ENCODE measurements at places on chromosomes 2 and 18.

DNA sequence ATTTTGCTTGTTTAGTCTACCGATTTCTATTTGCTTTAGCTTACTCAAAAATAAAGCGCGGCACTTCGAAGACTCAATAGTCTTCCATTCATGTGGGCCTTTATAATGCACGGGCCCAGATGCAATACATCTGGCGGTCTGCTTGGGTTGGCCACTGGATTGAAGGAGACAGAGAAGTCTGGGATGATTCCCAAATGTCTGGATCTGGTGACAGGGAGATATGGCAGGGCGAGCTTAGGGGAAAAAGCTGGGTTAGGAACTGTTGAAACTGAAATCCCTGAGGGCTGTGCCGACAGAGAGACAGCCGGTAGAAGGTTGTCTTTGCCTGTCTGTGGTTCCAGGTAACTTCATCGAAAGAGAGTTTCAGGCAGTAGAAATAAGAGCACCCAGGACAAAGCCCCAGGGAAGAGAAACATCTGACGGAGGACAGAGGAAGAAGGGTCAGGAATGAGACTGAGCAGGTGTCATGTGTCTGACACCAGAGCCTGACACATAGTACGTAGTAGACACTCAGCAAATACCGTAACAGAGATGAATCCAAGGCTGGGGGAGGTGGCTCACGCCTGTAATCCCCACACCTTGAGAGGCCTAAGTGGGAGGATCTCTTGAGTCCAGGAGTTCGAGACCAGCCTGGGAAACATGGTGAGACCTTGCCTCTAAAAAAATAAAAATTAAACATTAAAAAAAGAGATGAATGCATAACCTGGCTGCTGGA is 13.6 kb downstream of the CLUL1 start:
- no peak for DNase-seq

DNA sequence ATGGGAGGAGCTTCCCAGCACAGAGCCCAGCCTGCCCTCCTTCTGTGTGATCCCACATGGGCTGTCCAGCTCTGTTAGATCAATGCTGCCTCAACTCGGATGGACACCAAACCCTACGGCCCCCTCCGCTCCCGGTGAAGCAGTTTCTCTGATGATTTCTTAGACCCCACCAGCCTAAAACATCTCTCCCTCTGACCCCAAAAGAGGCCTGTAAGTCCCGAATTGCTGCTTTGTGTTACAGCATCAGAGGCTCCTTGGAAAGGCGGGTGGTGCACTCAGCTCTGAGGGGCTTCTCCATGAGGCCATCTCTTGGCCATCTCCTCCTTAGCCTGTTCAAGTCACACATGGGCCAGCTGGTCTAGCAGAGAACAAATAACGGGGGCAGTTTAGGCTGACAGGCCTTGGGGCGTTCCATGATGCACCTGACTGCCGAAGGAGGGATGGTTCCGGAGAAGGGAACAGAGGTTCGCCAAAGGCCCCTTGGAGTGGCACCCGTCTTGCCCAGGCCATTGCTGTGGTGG is 240.7 kb downstream of the SH3RF3 start:
- no peak for DNase-seq

- no peak for DNase-seq
Observed at GRCh38 chr2:1841461-1841860, 97.1 kb upstream of the PXDN start.

GRCh38 chr2:84309281-84309680 is 149.8 kb downstream of the SUCLG1 start:
- DNase-seq, result no peak
